CD8-positive, alpha-beta T cell (primary cell): ENCODE measurements at places on chromosomes 5 and 9.

GRCh38 chr9:97366889-97367288 lies 45.0 kb upstream of the TDRD7 start:
- no peak for DNase-seq

GRCh38 chr5:174431504-174431903 lies 292.9 kb upstream of the MSX2 start:
- no peak for DNase-seq

- no peak for DNase-seq
These were observed 22.9 kb upstream of the PIK3R1 start for GRCh38 chr5:68192679-68193060.

DNA sequence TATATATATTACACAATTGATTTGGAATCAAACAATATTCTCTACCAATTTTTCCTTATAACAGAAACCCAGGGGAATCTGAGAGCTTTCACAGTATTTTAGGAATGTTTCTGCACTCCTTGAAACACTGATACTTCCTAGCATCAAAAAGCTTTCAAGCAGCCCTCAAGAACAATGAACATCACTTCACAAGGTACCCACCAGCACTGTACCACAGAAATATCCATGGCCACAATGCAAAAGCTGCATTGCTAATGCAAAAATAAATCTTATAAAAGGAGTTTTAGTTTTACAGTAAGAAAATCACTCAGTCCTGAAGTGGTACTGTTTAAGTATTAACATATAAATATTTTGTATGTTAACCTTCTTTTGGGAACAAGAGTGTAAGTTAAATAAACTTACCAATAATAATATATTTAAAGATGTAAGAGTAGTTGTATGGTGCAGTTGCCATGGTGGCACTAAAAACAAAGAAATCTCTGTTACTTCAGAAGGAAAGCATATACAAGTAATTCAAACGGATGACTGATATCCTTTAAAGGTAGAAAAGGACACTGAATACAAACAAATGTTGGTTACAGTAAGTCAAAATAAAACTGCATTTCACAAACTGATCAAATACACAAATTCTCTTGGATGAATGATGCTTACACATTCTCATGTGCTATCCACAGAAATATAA lies 8.6 kb downstream of the RAB14 start:
- DNase-seq: no peak

GRCh38 chr9:34899535-34900158 lies 58.4 kb upstream of the PHF24 start:
- peak; percentile 83 for DNase-seq

DNA sequence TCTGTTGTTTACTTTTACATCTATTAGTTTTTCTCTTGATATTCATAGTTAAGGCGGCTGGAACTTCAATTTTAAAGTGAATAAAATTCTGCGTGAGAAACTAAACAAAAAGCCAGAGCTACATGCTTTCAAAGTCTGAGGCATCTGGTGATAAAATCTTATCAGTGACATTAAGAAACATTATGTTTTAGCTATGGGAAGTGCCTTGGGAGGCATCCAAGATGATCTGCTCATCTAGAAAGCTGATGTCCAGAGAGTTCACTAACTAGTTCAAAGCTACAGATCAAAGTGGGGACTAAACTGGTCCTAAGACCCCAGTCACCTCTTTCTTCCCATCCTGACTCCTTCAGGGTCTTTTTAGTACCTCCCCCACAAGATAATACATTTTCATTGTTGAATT lies 37.2 kb downstream of the MRPS27 start:
- DNase-seq: no peak

DNA sequence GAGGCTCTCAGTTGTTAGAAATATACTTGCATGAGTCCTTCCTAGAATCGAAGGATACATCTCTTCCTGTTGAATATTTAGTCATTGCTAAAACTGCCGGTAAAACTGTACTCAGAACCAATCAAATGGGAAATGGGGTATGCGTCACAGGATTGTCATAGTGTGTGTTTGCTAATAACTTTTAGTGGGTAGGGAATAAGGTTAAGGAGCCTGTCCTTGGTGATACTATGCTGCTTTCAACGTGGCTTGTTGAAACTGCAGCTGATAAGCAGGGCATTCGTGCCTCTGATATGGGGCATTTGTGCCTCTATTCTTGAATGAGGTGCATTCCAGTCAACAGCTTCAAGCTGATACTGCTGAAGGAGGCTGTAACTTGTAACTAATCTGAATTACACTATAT lies 26.6 kb downstream of the HABP4 start:
- DNase-seq: no peak

GRCh38 chr5:154761046-154761736 lies 6.0 kb downstream of the LARP1 start:
- DNase-seq: peak; percentile 40

GRCh38 chr5:90601468-90601867 lies 42.9 kb downstream of the ADGRV1 start:
- DNase-seq: no peak

- no peak for DNase-seq
These were observed 179.8 kb upstream of the ARRDC3 start for GRCh38 chr5:91562922-91563321.

GRCh38 chr5:11955331-11955730 lies 51.1 kb upstream of the CTNND2 start:
- no peak for DNase-seq

DNA sequence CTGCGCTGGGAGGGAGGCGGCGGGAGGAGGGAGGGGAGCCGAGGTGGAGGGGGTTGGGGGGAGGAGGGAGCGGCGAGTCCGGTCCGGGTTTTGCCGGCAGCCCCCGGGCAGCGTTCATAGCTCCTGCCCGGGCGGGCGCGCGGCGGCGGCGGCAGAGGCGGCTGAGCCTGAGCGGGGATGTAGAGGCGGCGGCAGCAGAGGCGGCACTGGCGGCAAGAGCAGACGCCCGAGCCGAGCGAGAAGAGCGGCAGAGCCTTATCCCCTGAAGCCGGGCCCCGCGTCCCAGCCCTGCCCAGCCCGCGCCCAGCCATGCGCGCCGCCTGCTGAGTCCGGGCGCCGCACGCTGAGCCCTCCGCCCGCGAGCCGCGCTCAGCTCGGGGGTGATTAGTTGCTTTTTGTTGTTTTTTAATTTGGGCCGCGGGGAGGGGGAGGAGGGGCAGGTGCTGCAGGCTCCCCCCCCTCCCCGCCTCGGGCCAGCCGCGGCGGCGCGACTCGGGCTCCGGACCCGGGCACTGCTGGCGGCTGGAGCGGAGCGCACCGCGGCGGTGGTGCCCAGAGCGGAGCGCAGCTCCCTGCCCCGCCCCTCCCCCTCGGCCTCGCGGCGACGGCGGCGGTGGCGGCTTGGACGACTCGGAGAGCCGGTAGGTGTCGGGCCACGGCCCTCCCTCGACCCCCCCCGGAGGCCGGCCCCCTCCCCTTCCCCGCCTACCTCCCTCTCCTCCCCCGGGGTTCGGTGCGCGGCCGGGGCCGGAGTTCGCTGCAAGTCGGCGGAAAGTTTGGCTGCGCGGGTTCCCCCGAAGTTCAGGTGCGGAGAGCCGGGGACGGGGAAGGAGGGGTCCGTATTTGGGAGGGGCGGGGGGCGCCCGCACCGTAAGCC lies at the start of gene CXXC5:
Gene CXXC5, plus strand, starts transcription at position 145 of the 877 bp plus-strand sequence. CDS start 32,175 bp downstream, outside the sequence.
- DNase-seq: peak; percentile 69

- DNase-seq: no peak
These were observed 10.9 kb downstream of the NME5 start for GRCh38 chr5:138128334-138128733.

GRCh38 chr9:84230355-84231145 lies 110.0 kb downstream of the SLC28A3 start:
- DNase-seq: no peak

DNA sequence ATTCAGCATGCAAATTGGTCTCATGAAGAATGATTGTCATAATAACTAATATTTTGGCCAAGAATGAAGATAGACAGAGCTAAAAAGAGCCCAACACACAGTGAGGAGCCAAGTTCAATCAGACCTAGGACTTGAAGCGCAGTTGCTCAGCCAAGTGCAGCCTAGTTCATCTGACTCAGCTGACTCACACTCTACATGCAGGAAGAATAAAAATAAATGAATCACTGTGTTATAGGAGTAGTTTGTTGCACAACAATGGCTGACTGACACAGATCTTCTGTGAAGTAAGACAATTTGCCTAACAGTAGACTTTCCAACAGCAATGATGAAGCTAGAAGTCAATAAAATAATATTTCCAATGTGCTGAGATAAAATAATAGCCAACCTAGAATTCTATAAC lies 261.5 kb downstream of the CEMIP2 start:
- DNase-seq: no peak

GRCh38 chr5:139177809-139178588 lies 20.2 kb downstream of the SIL1 start:
- DNase-seq: peak; percentile 11

GRCh38 chr5:87243161-87243844 lies 24.4 kb upstream of the RASA1 start:
- no peak for DNase-seq

- no peak for DNase-seq
These were observed 15.0 kb upstream of the TEX48 start for GRCh38 chr9:114696814-114697544.

- peak; percentile 31 for DNase-seq
These were observed 467 bp downstream of the CNOT6 start for GRCh38 chr5:180494510-180495181.

GRCh38 chr9:4167728-4168127 lies 132.1 kb downstream of the GLIS3 start:
- no peak for DNase-seq

GRCh38 chr5:6632324-6632887 lies 438 bp downstream of the NSUN2 start:
- DNase-seq: no peak

DNA sequence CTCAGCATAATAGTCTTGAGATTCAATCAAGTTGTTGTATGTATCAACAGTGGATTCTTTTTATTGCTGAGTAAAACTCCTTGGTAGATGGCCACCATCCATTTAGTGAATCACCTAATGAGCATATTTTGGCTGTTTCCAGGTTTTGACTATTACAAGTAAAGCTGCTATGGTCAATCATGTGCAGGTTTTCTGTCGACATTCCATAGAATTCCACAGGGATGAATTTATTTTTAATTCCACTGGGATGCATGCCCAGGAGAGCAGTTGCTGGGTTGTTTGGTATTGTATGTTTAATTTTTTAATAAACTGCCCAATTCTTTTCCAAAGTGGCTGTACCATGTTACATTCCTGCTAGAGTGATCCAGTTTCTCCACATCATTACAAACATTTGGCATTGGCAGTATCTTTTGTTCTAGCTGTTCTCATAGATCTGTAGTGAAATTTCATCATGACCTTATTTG lies 10.5 kb upstream of the S1PR3 start:
- no peak for DNase-seq

GRCh38 chr5:53568401-53568800 lies 8.0 kb downstream of the NDUFS4 start:
- DNase-seq: no peak

DNA sequence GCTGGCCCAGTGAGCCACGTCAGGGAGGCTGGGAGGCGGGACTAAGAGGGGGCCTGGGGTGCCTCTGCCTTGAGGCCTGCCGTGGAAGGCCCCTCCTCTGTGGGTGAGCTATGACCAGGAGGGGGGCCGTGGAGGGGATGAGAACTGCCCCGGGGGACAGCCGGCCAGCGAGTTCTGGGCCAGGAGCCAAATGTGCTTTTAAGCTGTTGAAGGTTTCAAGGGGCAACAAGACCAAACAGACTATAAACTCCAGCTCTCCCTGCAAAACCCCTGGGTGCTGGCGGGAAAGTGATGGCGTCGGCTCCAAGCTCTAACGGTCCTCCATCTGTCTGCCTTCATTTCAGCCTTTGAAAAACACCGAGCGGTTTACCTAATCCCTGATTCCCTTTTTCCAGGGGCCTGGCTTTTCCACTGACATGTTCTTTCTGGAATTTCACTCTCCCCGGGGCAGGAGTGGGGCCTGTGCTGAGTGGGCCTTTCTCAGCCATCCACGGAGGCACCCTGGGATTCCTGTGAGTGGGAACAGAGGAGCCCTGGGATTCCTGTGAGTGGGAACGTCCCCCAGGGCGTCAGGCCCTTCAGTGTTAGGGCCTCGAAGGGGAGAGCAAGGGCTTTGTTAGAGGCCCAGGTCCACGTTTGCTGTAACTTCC lies 65.6 kb downstream of the COL5A1 start:
- DNase-seq: no peak

- DNase-seq: no peak
These were observed 356.8 kb upstream of the KIF2A start for GRCh38 chr5:61949054-61949678.

DNA sequence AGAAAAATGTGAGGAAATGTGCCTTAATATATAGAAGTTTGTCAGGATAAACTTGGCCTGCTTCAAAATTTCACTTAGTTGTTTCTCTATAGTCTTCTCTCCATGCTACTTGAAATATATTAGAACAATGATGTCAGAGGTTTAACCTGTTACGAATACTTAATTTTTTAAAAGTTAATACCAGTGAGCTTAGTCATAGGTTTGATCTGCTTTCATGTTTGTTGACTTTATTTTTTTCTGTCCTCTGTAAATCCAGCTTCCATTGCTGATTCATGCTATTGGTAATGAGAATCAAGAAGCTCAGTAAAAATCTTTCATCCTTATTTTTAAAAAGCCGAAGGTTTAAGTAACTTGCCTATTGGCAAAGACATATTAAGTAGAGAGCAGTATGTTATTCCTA lies 27.9 kb downstream of the BDP1 start:
- no peak for DNase-seq

DNA sequence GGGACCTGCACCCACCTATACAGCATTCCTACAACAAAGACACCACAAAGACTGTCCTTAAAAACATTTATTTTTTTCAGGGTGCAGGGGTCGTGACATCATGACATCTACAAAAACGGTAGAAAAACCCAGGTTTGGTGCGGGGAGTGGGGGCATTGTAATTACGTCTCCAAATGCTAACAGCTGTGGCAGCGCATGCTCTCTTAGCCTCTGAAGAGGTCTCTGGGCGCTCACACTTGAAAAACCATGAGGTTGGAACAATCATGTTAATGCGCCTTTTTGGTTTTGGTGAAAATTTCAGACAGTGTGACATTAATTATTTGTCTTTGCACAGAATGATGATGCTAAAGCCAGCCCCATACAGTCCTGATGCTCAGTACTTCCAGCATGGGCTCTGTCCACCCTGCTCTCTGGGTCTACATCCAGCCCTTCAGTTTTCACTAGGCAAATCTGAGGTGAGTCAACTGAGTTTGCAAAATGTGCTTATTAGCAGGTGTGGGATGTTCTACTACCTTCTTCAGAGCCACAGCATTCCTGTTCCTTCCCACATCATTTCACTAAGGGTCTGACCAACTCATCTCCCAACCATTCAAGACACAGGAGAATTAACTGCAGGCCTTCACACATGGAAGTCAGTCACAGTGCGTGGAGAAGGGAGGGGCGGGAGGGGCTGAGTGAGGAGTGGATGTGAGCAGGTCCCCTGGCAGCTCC lies 14.1 kb downstream of the ALDH1B1 start:
- no peak for DNase-seq

- no peak for DNase-seq
These were observed 66.0 kb upstream of the KLF9 start for GRCh38 chr9:70480405-70480980.

GRCh38 chr9:133874060-133874657 lies 118.0 kb downstream of the VAV2 start:
- no peak for DNase-seq
